ENCODE measurements at places on chromosomes 4 and X. TPM values are rescaled to one million over a fixed set of nuclear protein-coding genes. Genes with fewer than 3 reads are reported as not detected.

Gene STK32B
- 4.1 TPM for total RNA-seq

Gene BEND2
- total RNA-seq: not detected

Gene SLIT2
- 19.1 TPM for total RNA-seq

Gene ENAM
- 9.6 TPM for total RNA-seq

DNA sequence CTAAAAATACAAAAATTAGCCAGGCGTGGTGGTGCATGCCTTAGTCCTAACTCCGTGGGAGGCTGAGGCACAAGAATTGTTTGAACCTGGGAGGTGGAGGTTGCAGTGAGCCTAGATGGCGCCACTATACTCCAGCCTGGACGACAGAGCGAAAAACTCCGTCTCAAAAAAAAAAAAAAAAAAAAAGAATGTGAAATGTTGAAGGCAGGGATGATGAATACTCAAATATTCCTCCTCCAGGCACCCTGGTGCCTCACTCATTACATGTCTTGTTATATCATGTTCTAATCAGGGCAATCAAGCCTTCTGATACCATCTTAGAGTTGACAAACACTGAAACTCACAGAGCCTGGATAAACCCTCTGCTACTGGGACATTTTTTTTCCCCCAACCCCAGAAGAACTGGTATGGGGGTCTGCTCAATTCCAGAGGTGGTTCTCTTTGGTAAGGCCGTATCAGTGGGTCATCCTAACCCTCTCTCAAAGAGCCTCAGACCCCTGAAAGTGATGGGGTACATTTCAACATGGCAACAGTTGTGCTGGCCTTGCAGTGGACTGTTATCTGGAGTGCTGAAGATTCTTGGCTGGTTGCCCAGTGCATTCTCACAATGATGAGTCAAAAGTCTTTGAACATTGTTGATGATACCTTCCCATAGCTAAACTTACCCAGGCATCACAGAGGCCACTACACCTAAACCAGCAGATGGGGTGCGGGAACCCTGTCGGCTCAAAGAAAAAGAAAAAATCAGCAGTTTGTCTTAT is 2.4 kb upstream of the SH3KBP1 start:
- DNase-seq: peak; percentile 34

GRCh38 chrX:131910586-131910985 is 112.5 kb upstream of the STK26 start:
- no peak for DNase-seq

- no peak for DNase-seq
Observed at GRCh38 chr4:7880683-7881082, 59.0 kb downstream of the AFAP1 start.

GRCh38 chr4:67762086-67762485 is 7.9 kb upstream of the GNRHR start:
- DNase-seq: no peak

GRCh38 chr4:80081566-80081965 is 8.5 kb upstream of the ANTXR2 start:
- DNase-seq: no peak

- DNase-seq: no peak
Observed at GRCh38 chr4:105113800-105114199, 32.9 kb upstream of the TET2 start.

GRCh38 chrX:22689290-22689689 is 310.5 kb upstream of the DDX53 start:
- no peak for DNase-seq

DNA sequence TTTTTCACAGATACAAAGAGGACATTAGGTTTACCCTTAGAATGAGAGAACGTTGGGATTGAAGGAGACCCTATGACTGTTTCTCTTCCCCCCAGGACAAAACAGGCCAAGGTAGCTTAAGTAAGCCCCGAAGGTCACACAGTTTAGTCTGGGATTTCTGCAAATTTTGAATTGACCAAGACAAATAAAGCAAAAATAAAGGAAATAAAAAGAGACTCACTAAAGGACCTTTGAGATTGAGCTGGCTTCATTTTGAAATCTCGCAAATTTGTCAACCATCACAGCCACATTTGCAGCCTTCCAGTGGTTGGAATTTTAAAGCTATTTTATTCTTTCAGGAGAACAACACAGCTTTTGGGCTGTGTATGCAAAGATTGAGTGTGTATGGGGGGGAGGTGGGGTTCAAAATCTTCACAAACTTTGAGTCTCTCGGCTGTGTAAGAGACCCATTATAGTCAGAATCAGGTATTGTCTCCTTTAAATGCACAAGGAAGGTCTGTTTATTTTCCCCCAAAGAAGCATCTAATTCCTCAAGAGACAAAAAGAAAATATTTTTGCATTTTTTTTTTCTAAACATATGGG is 4.2 kb downstream of the TMSB4X start:
- no peak for DNase-seq

DNA sequence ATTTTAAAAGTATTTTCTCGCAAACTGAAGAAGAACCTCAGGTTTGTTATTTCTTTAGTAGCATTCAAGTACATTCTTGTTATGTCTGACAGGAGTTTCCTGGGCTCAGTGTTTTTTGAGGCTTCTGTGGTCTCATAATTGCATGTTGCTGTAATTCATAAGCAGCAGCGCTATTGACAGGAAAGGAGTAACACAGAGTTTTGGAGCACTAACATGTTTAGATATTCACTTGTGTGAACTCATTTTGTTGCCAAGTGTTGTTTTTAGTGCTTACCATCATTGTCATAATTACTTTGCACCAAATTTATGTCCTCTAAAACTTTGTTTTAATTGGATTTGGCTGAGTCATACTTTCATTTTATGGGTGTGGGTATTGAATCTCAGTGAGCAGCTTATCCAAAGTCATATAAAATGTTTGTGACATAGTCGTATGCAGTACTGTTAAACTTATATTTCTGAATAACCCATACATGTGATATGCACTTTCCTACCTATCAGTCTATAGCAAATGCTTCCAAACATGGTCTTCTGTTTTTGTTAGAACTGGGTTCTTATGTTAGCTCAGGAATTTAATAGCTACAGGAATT is 358.7 kb upstream of the CTSO start:
- no peak for DNase-seq

- no peak for DNase-seq
Observed at GRCh38 chrX:118114971-118115370, 1.6 kb downstream of the KLHL13 start.

- no peak for DNase-seq
Observed at GRCh38 chr4:48602222-48602621, 112.2 kb downstream of the ZAR1 start.

DNA sequence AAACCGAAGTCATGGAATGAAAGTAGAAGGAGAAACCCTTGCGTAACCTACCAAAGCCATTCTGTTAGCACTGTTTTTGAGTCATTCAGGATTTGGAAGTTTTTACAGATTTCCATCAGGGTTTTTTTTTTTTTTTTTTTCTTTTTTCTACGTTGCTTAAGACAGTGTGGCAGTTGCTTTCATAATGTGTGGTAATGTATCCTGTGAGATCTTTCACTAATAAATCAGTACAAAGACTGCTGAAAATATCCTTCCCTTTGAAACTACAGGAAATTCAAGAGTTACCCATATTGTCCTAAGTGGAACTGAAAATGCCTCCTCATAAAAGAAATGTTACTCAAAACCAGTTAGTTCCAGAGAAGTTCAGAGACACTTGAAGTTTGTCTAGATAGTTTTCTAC is 137.8 kb downstream of the RAPGEF2 start:
- DNase-seq: no peak

DNA sequence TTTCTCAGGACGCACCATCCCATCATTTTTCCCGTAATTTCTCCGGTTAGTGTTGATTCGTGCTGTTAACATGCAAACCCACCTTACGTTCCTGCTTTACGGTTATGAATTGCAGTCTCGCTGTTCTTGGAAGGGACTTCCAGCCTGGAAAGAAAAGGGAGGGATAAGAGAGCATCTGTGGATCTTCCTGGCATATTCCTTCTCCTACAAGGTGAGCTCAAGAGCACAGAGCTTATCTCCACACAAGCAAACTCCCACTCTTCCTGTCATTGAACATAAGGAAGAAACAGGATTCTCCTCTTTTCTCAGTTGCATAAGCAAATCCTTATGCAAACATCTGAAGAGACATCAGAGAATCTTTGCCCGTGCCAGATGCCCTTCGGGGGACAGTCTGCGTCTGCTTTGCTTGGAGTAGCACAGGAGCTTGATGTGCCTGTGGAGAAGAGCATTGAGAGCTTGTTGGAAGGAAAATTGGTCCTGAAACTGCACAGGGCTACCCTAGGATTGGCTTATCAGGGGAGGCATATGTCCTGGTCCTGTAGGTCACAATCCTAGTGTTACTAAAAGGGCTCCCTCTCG is 127.0 kb downstream of the ASMT start:
- DNase-seq: no peak

GRCh38 chrX:135453381-135453780 is 31.6 kb downstream of the SMIM10L2A start:
- DNase-seq: no peak

- no peak for DNase-seq
Observed at GRCh38 chr4:7539659-7540058, 104.9 kb upstream of the PSAPL1 start.
